ENCODE measurements at places on chromosomes 2 and 18.
A peak's percentile ranks its signal among the peaks of the same experiment; 100 is the strongest.

DNA sequence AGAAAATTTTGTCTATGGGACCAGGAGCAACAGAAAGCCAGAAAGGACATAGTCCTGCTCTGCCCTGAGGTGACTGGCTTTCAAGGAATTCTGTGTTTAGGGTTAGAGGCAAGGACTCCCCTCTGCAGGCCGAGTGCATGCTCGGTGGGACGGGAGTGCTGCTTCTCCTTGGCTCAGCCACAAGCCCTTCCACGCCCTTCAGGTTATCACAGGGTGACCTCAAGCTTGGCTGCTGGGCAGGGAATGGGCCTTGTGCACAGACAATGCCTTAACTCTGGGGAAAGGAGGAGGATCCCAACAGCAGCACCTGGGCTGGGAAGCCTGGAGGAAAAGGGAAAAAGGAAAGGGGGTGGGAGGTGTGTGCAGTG is 32.8 kb downstream of the FAM178B start:
- DNase-seq, result no peak

DNA sequence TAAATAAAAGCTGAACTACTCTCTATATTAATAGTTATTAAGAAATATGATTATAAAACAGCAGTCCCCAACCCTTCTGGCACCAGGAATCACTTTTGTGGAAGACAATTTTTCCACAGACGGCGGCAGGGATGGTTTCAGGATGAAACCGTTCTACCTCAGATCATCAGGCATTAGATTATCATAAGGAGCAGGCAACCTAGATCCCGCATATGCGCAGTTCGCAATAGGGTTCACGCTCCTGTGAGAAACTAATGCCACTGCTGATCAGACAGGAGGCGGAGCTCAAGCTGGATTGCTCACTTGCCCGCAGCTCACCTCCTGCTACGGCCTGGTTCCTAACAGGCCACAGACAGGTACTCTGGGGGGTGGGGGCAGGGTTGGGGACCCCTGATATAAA is 19.3 kb upstream of the DSG2 start:
- no peak for DNase-seq

DNA sequence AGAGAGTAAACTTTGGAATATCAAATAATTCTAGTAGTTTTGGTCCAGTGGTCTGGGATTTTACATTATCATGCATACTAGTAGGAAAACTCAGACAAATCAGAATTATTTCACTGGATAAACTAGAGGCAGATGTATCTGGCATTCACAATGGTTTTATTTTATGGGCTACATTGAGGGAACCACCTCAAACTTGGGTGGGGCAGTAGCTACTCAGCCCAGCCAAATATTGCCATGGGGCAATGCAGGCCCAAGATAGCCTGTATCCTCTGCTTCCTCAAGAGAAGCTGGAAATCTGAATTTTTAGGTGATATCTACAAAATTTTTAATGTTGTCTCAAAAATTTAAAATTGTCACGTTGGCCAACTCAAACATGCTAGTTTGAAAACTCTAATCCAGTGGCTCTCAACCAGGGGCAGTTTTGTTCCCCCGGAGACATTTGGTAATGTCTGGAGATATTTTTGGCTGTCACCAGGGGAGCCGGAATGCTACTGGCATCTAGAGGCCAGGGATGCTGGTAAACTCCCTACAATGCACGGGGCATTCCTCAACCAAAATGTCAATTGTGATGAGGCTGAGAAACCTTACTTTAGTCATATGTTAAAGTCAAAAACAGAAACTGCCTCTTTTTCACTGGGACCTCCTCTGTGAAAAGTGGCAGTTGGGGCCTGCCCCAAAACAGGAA is 172.8 kb upstream of the SPRED2 start:
- DNase-seq, result no peak

- DNase-seq, result no peak
Observed at GRCh38 chr2:230356084-230356483, 29.1 kb downstream of the SP140L start.

DNA sequence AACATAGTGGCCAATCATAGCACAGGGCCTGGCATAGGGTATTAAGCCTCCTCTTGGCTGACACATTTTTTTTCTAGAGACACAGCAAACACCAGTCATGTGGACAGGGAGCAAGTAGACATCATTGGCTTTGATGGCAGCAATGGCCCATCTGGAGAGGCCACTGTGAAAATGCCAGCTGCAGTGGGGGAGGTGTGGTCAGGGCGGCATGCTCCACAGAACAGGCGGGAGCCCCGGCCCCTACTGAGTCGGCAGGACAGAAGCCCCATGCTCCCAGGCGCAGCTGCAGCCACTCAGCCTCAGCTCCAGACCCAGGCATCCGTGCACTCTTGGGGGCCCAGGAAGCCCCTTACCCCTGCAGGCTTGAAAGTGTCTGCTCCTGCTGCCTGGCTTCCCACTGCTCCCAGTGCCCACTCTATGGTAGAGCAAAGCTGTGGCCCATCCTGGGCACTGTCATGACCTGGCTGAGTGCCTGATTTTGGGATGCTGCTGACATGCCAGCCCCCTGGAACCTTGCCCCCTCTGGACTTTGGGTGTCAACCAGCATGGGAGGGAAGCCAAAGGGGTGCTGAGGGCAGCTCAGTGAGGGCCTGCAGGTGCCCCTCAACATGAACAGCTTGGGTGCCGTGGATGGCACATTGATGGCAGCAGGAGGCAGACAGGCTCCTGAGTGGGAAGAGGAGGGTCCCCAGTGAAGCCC is 23.3 kb upstream of the UBE2F start:
- DNase-seq, result no peak

- peak; percentile 36 for DNase-seq
Observed at GRCh38 chr2:135913727-135914365, 37.6 kb upstream of the MCM6 start.

- no peak for DNase-seq
Observed at GRCh38 chr18:62991959-62992358, 276.6 kb downstream of the PHLPP1 start.

GRCh38 chr2:36965206-36965605 is 1.1 kb downstream of the STRN start:
- no peak for DNase-seq

DNA sequence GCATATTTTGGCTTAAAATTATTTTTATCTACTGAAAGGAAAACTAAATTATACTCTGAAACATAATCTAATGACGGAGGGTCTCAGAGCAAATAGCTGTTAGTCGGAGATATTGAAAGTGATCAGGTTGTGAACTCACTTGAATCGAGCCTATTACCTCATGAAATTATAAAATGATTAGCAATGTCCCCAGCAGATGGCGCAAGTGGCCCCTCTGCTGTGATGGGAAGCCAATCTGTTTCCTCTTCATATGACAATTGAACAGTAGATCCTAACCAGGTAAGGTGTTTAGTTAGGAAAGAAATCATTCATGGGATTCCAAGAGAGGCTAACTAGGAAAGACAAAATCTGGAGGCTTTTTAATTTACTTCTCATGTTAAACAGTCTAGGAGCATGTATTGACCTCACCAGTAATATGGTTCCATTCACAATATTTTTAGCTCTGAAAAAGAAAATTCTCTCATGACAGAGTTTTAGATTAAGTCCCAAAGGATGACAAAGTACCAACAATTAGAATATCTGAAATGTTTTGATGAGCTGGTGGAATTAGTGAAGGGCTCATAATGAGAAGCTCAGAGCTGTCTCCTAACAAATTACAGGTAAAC is 29.9 kb upstream of the MPPE1 start:
- DNase-seq, result peak; percentile 70

- DNase-seq, result no peak
Observed at GRCh38 chr2:8285081-8285480, 396.8 kb upstream of the ID2 start.

GRCh38 chr2:195543902-195544894 is 112.8 kb upstream of the SLC39A10 start:
- DNase-seq, result no peak

DNA sequence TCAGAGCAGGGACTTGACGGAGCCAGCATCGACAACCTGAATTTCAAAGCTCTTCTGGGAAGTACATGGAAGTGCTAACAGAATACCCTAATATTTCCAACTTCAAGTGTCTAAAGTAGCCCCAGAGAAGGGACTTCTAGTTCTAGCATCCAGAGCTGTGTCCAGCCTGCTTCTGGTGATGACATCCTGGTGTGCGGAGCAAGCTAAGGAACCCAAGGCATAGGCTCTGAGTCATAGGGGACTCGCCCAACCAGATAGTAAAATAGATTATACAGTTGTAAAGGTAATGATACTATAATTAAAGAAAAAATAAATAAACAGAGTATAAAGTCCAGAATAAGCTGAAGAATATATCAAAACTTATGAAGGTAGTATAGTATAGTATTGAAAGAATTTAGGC is 108.1 kb upstream of the SERPINE2 start:
- no peak for DNase-seq

DNA sequence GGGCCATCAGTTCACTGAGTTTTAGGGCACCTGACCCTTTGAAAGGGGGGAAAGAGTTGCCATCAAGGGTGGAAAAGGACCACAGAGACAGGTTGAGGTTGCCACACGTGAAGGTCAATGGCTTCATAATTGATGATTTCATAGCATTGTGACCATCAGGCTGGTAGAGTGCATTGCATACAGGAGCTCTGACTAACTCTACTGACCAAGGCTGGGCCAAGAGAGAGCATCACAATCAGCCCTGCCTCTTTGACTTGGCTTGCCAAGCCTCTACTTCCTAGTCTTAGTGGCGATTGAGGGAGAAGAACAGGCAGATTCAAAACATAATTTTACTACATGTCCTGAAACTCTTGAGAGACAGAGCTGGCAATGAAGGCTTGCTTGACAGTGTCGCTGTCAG is 5.8 kb upstream of the TNP1 start:
- DNase-seq, result no peak

DNA sequence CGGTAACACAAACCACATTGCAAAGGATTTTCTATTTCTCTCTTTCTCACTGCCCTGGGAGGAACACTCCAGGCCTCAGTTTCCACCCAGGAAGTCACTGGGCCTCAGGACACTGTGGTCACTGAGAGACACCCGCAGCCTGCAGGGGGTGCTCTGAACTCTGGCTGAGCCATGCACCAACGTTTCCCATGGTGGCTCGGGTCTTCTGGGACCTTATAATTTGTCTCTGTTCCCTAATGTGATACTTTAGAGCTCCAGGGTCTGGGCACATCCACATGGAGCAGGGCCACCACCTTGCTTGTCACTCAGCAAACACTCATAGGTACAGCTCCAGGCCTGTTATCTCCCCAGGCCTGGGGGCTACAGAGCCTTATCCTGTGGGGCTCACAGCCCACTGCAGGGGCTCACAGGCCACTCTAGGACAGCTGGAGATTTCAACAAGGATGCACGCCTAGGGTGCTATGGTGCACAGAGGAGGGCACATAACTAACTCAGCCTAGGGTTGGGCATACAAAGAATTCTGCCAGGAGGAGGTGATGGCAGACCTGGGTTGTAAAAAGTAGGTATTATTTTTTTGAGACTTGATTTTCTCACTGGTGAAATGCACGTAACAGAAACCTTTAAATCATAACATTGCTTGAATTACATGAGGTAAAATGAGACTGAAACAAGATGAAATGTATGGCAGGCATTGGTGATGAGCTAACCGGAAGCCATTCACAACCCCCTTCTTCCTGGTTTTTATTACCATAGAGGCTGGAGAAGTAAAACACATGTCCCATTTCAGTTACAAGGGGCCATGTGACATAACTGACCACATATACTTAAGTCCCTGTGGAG is 3.0 kb upstream of the HS1BP3 start:
- DNase-seq, result no peak

DNA sequence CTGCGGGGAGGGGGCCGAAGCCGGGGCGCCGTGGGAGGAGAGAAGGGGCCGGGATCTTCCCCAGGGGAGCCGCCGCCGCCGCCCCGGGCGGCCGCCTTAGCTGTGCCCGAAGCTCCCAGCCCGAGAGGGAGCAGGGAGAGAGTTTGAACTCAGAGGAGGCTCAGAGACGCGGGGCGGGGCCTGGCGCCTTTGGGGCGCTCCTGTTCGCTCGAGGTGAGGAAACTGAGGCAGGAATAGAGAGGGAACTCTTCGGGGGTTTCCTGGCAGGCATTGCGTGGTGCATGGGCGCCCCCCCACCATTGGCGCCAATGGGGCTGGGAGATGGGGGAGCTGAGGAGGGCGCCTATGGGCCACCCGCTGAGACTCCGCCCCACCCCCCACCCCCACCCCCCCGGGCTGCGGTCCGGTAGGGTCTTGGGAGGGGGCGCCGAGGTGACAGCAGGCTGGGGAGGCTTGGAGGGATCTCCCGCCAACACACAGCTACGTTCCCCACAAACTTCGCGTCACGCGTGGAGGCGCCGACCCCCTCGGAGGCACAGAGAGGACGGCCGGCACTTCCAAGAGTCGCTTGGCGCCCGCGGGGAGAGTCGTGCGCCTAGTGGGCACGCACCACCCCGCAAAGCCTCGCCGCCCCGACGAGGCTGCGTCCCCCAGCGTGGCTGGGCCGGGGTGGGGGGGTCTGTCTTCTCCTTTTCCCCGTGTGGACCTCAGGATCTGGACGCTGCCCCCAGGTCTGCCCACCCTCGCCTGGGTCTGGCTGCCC is 680 bp downstream of the CTDSP1 start:
- peak; percentile 67 for DNase-seq

DNA sequence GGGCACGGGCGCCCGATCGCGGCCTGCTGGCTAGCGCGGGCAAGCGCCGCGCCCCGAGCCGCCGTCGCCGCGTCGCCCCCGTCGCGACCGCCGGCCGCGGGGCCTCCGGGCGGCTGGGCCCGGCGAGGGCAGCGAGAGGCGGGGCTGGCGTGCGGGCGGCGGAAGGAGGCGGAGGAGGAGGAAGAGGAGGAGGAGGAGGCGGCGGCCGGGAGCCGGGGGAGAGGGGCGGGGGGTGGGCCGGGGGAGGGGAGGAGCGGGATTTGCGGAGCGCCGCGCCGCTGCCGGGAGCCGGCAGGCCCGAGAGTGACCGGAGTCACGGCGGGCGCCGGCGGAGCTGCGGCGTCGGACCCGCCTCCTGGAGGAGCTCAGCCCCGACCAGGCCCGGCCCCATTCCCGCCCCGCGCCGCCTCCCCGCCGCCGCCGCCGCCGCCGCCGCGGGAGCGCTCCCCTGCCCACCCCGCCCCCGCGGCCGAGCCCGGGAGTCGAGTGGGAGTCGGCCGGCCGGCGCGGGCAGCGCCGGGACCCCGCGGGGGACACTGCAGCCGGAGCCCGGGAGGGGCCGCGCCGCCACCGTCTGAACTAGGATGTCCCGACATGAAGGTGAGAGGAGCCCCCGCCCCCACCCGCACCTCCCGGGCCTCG is at the start of gene KCMF1:
Gene KCMF1, plus strand, starts transcription at position 294 of the 642 bp plus-strand sequence. Its CDS starts 291 bp downstream, at position 585.
- DNase-seq, result peak; percentile 82

GRCh38 chr2:215668378-215668775 is 232.5 kb upstream of the FN1 start:
- no peak for DNase-seq

DNA sequence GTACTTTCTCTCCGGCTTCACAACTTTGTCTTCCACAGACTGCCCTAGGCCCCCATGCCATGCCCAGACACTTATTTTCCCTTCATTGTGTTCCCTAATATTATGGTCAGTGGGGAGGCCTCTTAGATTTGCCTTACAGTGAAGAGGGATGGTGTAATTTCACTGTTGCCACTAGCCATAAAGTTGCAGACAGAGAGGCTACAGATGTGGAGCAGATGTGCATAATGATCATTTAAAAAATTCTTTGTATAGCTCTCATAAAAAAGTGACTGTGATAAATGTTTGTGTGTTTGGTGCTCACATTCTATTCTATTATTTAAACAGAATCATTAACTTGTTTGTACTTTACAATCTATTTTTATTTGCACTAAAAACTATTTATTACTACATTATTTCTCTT is 67.5 kb upstream of the FN1 start:
- no peak for DNase-seq

GRCh38 chr2:64854773-64855237 is 134.4 kb upstream of the SLC1A4 start:
- DNase-seq, result no peak

GRCh38 chr2:127347734-127348392 is 39.9 kb downstream of the MAP3K2 start:
- no peak for DNase-seq
